ENCODE measurements at places on chromosomes 1 and 21. TPM values are rescaled to one million over a fixed set of nuclear protein-coding genes. Genes with fewer than 3 reads are reported as not detected.
A peak's percentile ranks its signal among the peaks of the same experiment; 100 is the strongest.

DNA sequence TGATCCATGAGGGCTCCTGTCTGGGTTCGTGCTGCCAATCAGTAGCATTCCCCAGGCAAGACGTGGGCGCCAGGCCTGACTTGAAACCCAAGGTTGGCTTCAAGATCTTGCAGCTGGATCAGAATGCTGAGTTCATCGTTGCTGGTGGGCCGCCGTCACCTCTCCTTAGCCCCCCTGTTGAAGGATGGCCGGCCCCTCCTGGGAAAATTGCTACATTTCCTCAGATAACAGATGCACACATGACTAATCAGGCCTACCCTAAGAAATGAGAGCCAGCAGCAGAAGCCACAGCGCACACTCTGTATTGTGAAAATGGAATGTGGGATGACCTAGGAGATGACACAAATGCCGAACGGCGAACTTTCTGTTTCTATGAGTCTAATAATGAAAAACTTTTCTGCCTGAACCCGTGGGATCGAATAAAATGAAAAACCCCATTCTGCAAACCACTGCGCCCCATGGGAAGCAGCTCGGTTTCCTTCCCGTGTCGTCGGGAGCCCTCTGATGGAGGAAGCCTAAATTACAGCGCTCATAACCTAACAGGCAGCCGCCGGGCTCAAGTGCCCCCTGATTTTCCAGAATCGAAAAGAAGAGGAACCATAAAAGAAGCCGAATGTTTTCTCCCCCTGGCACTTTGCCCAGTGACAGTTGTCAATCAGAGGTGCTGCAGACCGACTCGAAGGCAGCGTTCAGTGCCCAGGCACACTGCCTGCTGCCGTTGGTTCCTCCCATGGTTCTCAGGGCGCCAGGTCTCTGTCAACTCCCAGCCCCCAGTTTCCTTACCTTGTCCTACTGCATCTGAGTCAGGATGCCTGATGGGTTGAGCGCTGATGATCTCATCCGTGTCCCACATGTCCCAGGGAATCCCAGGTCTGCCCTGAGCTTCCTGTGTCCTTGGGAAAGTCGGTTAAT lies 38.2 kb upstream of the H6PD start:
- H3K27me3 ChIP-seq: no peaks in the 10 kb centered on the region
- H3K4me1 ChIP-seq: no peaks in the 10 kb centered on the region
- H3K4me3 ChIP-seq: no peak overlapping the region
- peak; percentile 72 for DNase-seq
- H3K36me3 ChIP-seq: no peaks in the 10 kb centered on the region
- peak overlapping the region; percentile 47 for H3K27ac ChIP-seq

DNA sequence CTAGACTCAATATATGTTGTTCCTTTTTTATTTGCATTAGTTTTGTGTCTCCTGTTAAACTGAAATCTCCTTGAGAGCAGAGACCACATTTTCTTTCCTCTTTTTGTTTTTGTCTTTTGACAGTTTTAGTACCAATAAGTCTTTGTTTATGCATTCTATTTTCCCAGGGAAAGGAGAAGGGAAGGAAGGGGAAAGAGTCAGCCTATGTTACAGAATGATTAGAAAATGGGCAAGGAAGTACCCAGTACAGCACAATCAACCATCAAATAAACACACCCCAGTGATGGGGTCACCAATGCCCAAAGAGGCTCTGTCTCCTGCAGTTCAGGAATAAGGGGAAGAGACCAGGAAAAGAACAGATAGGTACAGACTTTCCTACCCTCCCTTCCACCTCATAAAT lies 10.1 kb downstream of the ZBTB37 start:
- H3K4me1 ChIP-seq: no peaks in the 10 kb centered on the region
- no peak overlapping the region for H3K4me3 ChIP-seq
- H3K27me3 ChIP-seq: no peaks in the 10 kb centered on the region

Gene ODF2L
- total RNA-seq: 26.5 TPM

- H3K36me3 ChIP-seq: no peaks in the 10 kb centered on the region
- no peaks in the 10 kb centered on the region for H3K4me1 ChIP-seq
- no peak for DNase-seq
- H3K4me3 ChIP-seq: no peak overlapping the region
- H3K27me3 ChIP-seq: no peaks in the 10 kb centered on the region
Observed at GRCh38 chr1:63892632-63893395, 119.0 kb downstream of the ROR1 start.

Measured in uterus (tissue), 4 donors.